ENCODE measurements at places on chromosomes 1 and 21.
A peak's percentile ranks its signal among the peaks of the same experiment; 100 is the strongest.

- DNase-seq = no peak
Measured at GRCh38 chr21:32372755-32373154, 20.1 kb downstream of the URB1 start.

GRCh38 chr1:935751-936231, 12.1 kb downstream of the SAMD11 start:
- DNase-seq = no peak

DNA sequence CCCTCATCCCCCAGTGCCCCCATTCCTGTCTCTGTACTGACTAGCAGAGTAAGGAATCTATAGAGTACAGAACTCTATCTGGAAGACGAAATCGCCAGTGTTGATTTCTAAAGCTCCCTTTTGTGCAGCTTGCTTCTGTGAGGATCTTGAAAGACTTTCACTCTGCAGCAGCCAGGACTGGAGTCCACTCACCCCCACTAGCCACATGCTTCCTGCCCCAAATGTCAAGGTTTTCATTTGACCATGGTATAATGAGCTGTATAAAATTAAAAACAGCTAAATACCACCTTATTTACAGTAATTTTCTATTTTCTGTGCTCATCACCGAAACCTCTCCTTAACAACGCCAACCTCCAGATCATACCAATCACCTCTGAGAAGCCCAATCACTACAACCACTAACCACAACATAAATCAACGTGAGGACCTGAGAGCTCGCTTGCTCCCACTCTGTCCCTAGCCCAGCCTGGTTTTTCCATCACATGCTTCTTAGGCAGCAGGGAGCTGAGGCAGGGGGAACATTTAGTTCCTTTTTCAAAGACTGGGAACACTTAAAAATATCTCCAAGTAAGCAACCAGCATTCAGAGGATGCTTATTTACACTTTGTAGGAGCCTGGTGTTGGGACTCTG, 56.1 kb upstream of the IRF2BP2 start:
- DNase-seq = no peak

DNA sequence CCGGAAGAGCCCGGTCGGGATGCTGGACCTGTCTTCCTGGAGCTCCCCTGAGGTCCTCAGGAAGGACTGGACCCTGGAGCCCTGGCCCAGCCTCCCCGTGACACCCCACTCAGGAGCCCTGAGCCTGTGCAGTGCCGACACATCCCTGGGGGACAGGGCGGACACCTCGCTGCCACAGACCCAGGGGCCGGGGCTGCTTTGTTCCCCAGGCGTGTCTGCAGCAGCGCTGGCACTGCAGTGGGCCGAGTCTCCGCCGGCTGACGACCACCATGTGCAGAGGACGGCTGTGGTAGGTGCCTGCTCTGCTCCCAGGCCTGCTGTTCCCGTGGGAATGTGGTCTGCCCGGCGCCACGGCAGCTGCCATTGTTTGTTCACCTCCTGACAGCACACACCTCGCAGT, 42.1 kb upstream of the DIP2A start:
- no peak for DNase-seq

DNA sequence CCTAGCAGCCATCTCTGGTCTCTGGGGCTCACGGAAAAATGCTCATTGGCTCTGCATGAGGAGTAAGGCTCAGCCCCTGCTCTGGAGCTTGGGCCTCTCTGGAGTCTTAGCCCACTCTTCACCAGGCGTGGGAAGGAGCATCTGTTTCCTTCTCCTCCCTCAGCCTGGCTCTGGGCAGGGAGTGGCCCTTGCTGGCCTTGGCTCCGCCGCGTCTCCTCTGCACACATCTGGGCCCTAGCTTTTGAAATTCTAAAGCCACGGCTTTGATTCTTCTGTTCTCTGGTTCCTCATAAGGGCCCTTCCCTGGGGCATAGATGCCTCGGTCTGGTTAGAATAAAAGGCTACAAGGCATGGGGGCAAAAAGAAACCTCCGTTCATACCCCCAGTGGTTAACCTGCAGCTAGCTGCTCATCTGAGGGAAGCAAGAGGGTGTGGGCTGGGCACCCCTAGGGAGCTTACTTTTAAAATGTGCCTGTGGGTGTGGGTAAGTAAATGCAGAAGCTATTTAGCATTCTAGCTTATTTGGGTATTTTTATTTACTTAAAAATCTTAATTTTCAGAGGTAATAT, 145.6 kb downstream of the CAMTA1 start:
- DNase-seq = no peak

- no peak for DNase-seq
Measured at GRCh38 chr1:19385221-19385620, 73.1 kb downstream of the SLC66A1 start.

GRCh38 chr21:36059823-36060158, 535 bp downstream of the SETD4 start:
- peak; percentile 53 for DNase-seq

DNA sequence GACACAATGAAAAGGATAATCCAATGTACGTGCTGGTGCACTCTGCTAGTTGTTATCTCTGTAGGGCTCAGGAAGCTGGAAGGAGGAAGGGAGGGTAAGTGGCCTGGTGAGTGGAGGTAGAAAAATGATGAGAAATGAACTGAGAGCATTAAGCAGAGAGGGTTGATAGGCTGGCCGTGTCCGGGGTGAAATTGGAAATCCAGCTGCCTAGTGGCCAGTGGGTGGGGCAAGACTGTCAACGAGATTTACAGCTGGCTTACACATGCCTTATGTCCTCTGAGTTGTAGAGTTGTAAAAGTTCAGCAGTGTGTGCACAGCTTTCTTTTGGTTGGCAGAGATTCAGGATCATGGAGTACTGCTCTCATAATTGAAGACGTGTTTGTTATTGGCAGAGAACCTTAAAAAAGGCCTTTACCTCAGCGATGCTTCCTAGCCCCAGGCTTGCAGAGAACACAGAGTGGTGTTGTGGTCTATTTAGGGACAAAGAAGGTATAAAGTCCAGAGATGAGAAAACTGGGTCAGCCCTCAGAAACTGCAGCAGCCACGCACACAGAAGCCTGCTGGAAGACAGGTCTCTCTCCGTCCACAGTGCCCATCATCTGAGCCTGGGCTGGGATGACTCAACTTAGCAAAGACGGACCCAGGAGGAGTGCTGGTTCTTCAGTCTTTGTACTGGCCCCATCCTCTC, 132.4 kb downstream of the EDEM3 start:
- DNase-seq = no peak

- no peak for DNase-seq
Measured at GRCh38 chr1:201778279-201779065, 50.5 kb upstream of the IPO9 start.

GRCh38 chr1:100780814-100781213, 61.3 kb downstream of the VCAM1 start:
- DNase-seq = no peak

GRCh38 chr1:40032240-40032891, 8.2 kb upstream of the CAP1 start:
- DNase-seq = peak; percentile 70

DNA sequence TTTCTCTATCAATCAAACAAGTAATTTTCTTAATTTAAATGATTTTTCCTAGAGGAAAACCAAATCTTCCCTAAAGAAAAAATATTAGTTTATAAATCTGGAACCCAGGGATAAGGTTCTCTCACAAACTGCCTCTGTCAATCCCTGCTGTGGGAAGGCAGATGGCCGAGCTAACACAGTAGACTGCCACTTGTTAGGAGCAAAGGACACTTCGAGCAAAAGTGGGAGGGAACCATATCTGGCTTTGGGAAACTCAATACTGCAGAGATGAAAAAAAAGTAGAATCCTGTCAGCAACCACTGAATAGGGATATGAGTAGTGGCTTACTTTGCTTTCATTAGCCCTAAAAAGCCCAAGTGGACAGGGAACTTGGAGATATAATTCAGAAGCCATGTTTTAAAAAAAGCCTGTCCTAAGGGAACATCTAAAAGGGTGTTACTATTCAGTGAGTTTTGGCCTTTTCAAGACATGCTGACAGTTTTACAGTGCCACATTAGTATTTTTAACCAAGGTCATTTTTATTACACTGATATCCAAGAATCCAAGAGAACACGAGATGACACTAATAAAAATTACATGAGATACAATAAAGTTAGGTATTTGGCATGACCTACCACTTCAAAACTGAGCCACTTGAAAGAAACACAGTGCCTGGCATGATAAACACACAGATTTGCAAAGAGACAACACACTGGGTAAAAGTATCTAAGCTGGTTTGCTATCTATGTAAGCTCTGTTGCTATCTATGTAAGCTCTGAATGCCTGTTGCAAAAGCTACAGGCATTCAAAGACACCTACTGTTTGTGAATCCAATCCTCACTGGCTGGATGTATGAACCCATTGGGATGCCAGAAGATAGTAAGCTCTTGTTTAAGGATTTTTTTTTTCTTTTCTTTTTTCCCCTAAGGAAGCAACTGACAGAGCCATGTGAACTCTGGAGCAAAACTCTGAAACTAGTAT, 21.4 kb downstream of the TEX38 start:
- DNase-seq = no peak

DNA sequence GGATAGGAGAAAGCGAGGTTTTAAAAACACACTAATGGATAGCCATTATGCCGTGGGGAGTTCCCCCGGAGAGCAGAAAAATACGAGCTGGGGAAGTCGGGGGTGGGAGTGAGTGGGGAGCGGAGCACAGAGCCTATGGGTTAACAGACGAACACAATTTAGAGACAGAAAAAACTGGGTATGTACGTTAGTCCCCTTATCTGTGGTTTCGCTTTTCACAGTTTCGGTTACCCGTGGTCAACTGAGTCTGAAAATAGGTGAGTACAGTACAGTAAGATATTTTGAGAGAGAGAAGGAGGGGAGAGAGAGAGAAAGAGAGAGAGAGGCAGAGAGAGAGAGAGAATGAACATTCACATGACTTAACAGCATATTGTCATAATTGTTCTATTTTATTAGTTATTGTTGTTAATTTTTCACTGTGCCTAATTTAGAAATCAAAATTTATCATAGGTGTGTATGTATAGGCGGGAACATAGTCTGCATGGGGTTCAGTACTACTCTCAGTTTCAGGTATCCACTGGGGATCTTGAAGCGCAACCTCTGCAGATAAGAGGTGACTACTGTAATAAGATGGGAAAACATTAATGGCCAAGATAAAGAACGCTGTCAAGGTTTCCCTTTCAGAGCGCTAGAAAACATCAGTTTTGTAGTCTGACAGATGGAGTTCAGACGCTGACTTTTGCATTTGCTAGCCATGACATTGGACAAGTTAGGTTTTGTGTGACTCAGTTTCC, 125.6 kb upstream of the LMO4 start:
- no peak for DNase-seq

DNA sequence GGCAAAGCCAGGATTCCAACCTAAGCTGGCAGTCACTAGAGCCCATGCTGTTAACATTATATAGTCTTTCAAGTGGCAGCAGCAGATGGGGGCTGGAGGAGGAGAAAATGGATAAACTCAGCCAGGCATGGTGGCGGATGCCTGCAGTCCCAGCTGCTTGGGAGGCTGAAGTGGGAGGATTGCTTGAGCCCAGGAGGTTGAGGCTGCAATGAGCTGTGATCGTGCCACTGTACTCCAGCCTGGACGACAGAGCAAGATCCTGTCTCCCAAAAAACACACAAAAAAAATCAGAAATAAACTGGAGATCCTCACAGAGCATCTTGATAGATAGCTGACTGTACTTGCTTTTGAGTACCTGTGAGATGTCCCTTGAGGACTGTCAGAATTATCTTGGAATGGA, 13.4 kb upstream of the WDR26 start:
- no peak for DNase-seq

DNA sequence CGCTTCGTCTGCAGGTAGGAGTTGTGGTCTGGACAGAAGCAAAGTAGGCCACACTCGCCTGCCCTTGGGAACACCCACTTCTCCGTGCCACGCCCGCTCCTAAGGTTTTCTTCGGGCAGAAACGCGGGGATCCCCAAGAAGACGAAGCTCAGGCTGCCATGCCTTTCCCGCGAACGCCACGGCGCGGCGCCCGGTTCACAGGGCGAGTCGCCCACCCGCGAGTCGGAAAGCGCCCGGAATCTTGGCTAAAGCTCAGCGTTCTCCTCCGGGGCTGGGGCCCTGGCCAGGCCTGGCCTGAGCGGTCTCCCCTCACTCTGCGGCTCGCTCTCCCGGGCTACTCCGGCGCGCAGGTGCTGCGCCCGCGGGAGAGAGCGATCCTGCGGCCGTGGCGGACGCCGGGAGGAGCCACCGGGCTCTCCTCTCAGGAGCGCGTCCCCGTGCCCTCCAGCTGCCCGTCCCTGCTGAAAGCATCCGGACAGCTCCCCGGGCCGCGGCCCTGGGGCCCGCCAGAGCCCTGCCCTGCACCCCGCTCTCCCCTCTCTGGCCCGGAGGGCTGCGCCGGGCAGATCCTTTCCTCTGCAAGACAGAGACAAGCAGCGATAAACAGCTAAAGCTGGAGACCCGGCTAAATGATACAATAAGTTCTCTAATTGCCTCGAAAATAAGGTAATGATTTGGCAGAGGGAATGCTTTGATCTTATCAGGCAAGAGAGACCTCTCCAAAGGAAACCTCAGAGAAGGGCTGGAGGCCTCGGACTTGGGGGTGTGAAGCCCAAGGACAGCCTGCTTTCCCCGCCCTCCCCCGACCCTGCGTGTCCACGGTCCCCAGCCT, 6.7 kb upstream of the WNT2B start:
- peak; percentile 80 for DNase-seq

DNA sequence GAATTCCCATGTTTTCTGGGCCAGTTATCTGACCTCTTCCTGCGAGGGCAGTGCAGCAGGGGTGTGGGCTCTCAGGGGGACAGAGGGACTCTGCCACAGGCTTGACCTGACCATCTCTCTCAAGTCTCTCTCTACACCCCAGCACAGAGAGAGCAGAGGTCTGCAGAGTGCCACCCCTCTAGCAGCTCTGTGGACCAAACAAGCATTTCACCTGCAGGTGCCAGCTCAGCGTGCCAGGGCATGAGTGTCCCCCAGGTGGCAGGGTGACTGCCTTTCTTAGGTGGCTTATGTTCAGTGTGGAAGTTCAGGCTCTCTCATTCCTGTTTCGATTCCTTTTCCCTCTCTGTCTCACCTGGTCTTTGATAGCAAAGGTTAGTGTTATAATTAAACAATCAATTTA, 191.3 kb downstream of the CACNA1E start:
- DNase-seq = no peak

DNA sequence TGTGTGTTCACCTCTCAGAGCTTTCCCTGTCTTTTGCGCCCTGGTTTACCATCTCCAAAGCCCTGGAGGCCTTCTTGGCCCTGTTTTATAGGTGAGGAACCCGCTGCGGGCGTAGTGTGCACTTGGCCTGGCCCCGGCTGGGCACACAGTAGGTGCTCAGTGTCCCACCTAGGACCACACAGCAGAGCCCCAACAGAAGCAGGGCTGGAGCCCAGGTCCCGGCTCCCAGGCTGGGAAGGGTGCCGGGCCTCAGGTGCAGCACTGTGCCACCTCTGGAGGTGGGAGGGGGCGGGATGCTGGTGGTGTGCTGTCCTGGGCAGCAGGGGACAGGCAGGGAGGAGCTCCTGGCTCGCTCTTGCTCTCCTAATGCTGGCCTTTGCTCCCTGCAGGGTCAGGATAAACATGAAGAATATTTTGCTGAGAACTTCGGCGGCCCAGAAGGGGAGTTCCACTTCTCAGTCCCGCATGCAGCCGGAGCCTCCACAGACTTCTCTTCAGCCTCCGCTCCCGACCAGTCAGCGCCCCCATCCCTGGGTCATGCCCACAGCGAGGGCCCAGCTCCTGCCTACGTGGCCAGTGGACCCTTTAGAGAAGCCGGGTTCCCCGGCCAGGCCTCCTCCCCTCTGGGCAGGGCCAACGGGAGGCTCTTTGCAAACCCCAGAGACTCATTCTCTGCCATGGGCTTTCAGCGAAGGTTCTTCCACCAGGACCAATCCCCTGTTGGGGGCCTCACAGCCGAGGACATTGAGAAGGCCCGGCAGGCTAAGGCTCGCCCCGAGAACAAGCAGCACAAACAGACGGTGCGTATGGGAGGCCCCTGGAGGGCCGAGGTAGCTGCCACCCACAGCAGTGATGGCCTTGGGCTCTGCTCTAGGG, 24.8 kb downstream of the COQ8A start:
- DNase-seq = no peak

GRCh38 chr21:37788503-37788902, 127.8 kb downstream of the KCNJ6 start:
- peak; percentile 14 for DNase-seq
